ENCODE measurements at places on chromosomes 7 and 10.

DNA sequence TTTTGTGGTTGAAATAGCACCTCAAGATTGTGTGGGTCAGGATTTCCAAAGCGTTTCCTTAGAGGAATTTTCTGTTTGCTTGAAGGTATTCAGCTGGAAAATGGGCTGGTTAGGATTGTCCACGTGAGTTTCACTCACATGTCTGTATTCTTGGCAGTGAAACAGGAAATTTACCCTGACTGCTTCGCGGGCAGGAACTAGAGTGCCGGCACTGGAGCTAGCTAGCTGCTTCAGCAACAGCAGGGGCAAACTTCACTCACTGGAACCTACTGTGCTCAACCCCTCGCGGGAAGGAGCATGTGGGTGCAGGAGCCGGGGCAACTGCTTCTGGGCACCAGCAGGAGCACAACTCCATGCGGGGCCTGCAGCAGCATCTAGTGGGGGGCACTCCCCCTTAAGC lies 38.0 kb upstream of the RTKN2 start:
- DNase-seq = no peak

GRCh38 chr10:59279991-59280505 lies 82.3 kb downstream of the FAM13C start:
- DNase-seq = no peak

GRCh38 chr10:106694696-106695095 lies 469.8 kb downstream of the SORCS1 start:
- DNase-seq = no peak

DNA sequence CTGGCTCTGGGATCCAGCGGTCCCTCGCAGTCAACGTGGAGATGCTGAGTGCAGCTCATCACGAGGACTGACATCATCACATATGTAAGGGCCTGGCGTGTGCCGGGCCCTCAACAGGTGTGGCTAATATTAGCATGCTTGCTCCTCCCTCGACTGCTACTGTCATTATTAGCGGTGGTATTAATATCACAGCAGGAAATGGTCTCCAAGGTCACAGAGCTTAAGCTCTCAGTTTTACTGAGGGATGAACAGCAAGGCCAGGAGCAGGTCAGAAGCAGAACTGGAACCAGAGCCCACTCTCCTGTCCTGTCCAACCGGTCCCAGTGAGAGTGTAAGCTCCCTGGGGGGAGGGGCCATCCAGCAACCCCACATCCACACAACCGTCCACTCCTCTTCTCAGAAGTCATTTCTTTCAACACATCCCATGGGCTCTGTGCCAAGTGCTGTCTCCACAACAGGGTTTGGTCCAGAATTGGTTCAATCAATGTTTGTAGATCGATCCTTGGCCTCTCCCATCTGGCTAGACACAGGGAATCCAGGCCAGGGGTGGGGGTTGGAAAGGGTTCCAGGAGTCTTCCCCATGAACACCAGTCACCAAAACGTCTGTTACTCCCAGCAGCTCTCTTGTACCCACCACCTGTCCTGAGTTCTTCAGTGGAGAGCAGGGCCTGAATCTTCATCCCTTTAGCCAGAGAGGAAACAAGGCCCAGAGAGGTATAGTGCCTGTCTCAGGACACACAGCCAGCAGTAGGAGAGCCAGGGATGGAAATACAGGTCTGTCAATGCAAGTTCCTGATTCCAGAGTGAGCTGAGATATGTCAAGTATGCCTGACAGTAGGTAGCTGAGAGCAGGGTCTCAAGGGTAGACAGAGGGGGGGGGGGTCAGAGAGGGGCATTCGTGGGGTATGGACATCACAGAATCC lies 45.3 kb upstream of the ZMIZ1 start:
- no peak for DNase-seq

GRCh38 chr7:143069912-143070500 lies 17.9 kb downstream of the OR6V1 start:
- no peak for DNase-seq

DNA sequence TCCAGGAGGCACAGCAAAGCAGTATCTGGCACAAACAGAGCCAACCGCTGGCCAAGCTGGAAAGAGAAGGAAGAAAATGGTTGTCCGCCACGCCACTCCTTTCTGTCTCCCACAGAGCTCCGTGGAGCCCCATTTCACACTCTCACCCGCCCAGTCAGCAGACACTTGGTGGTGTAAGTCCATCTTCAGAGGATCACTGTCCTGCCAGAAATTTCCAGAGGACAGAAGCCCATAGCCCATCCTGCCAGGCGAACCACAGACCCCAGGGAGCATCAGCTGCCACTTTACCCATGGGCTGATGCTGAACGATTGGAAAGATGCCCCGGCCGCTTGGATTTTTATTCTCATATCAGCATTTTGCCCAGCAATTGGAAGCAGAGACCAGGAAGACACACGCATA lies 144.7 kb upstream of the LYZL2 start:
- no peak for DNase-seq

DNA sequence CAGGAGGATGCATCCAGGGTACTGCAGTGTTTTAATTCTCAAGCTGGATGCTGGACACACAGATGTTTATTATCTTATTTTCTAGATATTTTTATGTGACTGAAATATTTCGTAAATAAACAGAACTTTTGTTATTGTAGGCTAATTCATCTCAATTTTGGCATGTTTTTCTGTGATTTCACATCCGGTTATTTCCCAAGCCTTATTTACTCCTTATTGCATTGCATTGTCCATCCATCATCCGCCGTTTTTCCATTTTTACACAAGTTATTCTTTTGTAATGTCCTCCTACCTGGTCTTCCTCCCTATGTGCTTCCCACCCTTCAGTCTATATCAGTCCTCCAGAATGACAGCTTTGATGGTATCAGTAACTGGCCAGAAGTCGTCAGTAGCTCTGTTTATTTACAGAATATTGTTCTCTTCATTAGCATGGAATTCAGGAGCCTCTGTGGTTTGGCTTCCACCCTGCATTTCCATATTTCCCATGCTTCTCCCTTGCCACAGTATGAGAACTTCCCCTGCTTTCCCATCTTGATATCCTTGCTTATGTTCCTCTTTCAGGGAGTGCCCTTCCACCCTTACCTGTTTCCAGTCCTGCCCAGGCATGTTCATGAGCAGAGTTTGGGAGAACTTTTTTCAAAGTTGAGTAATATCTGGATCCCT lies 16.1 kb downstream of the GNAI1 start:
- DNase-seq = no peak

- no peak for DNase-seq
Observed at GRCh38 chr7:116653646-116654045, 18.4 kb upstream of the MET start.

GRCh38 chr7:116588641-116589594 lies 64.1 kb downstream of the CAV1 start:
- DNase-seq = peak; percentile 42

- no peak for DNase-seq
Observed at GRCh38 chr7:81135324-81135723, 216.5 kb upstream of the SEMA3C start.

DNA sequence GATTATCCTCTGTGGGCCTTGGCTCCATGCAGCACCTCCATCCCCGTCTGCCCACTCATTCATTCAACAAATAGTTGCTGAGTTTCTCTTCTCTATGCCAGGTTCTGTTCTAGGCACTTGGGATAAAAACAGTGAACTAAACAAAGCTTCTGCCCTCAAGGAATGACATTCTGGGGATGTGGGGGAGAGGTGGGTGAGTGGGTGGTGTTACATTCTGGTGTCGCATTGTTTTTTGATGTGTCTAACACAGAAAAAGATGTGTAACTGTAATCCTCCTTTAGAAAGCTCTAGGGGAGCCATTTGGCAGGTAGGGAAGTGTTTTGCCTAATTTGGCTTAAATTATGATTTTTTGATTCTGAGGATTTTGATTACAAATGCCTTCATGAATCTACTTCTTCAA lies 21.4 kb downstream of the AUTS2 start:
- no peak for DNase-seq

- DNase-seq = no peak
Observed at GRCh38 chr10:77518241-77518909, 119.2 kb downstream of the KCNMA1 start.

DNA sequence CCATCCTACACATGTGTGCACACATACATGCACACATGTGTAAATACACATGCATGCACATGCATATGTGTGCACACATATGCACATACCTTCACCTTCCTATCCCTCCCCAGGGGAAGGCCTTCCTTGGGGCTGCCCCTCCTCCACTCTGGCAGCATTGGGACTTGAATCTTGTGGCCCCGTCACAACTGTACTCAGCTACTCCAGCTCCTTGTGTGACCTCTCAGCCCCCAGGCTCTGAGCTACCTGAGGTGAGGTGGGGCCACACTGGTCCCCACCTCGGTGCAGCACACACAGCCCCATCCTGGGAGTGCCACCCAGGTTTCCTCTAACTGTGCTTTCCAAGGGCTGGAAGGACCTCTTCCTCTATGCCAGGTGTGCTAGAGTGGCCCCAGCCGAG lies 116.0 kb downstream of the LHPP start:
- DNase-seq = no peak

- DNase-seq = no peak
Observed at GRCh38 chr10:13822490-13822889, 235.7 kb downstream of the PRPF18 start.

- DNase-seq = no peak
Observed at GRCh38 chr7:99028261-99028973, 115.5 kb downstream of the SMURF1 start.

DNA sequence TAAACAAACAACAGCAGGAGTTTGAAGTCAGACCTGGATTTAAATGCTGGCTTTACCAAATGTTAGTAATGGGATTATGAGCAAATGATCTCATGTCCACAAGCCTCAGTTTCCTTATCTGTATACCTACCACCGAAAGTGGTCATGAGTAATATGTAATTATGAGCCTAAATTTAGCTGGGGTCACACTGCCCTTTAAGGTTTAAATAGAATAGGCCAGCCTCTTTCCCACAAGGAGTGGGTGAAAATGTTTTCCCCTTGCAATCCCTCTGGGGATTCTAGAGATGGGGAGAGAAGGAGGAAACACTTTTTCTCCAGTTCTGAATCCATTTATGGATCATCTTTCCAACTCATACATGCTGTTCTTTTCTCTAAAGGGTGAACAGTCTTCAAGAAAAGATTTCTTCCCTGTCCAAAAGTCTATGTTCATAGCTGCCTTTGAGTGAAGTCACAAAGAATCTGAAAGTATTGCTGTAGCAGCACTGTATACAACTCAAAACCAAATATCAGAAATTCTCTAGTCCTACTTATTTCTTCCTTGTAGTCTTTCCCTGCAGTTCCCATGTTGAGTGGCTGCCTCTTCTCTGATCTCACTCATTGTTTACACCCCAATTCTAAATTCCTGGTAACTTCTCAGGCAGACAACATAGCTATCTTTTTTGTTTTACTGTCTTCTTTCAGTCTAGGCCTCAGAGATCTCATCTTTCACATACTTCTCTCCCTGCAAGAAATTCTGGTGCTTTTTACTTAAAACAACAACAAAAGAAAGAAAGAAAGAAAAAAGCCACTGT lies 7.4 kb upstream of the TSPAN12 start:
- no peak for DNase-seq

GRCh38 chr7:929311-929711 lies 25.2 kb downstream of the ADAP1 start:
- DNase-seq = no peak

DNA sequence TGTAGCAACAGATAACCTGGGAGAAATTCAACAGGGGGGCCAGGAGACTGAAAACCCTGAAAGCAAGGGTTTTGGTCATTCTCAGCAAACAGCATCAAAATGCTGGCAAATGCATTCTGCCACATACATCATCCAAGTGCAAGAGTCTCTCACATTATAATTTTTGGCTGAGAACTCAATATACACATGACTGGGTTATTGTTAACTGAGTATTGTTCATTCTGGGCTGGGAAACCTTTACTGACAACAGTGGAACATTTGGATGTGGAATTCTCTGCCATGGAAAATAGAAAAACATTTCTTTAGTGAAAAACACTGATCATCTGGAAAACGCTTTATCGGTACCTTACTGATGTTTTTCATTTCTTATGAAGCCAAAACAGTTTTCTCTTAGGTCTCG lies 73.1 kb upstream of the MET start:
- no peak for DNase-seq

DNA sequence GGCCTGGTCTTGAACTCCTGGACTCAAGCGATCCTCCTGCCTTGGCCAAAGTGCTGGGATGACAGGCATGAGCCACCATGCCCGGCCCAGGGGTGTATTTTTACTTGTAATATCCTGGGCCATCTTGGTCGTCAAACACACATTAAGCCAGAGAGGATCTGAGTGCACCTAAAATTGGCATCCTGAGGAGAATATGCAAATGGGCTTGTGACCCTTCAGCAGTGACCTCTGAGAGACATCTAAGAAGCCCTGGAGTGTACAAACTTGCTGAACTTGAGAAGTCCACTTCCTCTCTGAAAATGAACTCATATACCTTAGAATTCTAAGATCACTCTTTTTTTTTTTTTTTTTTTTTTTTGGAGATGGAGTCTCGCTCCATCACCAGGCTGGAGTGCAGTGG lies 372.0 kb upstream of the C7orf33 start:
- no peak for DNase-seq

DNA sequence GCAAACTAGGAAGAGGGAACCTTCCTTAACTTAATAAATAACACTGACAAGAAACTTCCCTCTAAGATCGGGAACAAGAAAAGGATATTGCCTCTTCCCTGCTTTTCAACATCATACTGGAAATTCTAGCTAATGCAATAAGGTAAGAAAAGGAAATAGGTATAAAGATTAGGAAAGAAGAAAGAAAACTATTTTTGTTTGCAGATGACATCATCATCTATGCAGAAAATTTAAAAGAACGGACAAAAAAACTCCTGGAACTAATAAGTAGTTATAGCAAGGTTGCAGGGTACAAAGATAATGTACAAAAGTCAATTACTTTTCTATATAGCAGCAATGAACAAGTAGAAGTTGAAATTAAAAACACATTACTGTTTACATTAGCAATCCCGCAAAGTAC lies 164.8 kb downstream of the WDR11 start:
- no peak for DNase-seq

DNA sequence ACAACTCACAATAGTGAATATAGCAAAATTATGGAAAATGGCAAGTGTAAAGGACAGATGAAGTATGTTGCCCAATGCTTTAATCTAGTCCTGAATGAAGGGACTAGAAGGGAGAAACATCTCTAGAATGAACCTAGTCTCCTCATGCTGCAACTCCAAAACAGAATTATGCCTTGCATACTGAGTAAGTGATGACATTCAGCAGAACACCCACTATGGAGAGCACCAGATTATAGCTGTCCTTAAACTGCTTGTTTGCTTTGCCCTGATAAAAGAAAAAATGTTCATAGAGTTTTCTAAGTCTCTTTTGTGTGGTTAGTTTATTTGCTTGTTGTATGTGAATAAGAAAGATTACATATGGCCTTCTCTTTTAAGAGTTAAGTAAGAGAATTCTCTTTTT lies 7.8 kb upstream of the HGF start:
- DNase-seq = no peak

Measured in renal cortex interstitium (tissue), 15 donors.